ENCODE measurements at places on chromosomes 12 and 14. TPM values are rescaled to one million over a fixed set of nuclear protein-coding genes. Genes with fewer than 3 reads are reported as not detected.

DNA sequence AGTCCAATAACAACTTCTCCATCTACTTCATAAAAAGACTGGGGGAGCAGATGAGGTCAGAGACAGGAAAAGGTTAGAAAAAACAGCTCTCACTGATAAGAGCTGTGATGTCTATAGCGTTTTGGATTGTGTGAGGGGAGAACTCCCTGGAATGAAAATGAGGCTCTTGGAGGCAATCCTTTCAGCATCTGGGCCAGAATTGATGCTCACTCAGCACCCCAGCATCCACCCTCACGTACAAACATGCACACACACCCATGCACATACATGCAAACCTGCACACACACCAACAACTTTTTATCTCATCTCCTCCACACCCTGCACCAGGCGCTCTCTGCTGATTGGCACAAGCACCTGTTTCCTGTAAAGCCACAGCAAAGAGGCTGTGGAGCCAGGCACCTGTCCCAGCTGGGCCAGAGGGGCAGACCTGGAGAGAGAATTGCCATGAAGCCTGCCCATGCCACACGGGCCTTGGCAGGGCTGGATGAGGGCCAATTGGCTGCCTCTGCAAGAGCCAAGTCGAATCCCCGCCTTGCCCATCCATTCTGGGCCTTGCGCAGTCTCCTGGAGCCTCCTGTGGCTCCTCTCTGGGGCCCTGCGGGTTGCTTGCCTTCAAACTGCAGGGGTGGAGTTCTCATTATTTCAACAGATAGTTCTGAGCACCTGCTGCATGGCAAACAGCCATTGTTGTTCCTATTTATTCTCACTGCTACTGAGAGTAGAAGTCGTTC, 53.1 kb downstream of the SYNE3 start:
- DNase-seq: peak; percentile 24

CCDC177 gene
- total RNA-seq: not detected

DNA sequence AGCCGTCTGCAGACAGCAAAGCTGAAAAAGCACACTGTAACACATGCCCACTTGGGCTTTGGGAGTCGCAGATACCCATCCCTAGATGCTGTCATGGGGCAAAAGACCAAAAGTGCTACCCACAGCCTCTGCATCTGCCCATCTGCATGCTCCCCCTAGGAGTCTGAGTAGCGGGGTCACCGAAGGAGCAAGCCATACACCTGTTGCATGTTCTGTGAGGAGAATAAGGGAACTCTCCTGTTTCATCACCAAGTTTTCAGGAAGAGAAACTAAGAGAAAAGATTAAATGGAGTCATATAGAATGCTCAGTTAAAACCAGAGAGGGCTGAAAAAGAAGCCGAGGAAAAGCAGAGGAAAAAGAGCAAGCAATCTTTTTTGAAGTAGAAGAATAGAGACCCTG, 13.7 kb upstream of the ST8SIA1 start:
- no peak for DNase-seq

DNA sequence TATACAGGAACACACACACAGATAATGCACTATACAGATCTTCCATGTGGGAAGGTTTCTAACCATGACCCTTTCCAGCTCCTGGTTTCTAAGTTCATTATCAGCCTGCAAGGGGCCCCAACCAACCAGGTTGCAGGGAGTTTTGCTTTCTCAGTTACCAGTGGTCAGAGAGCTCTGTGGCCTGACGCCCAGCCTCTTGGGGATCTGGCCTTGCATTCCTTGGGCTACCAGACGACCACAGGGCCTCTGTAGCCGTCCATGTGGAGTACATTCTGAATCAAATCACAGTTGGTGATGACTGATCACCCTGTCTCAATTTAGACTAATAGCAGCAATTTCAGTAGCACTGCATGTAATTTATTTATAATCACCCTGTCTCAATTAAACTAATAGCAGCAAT, 47.5 kb downstream of the PAH start:
- no peak for DNase-seq

DNA sequence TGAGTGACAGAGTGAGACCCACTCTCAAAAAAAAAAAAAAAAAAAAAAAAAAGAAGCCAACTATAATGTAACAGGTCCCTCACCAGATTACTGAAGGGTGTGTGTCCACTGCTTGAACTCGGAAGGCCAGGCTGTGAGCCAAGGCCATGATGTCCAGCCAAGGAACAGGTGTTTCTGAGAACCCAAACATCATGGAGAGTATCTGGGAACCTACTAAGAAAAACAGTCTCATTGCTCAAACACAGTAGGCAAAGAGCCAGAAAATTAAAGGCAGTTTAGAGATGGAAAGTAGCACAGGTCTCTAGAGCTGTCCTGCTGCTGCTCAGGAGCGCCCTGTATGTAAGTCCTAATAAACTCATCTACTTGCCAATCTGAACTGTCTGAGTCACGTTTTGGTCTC, 12.5 kb upstream of the MAP4K5 start:
- DNase-seq: no peak

- DNase-seq: no peak
Measured at GRCh38 chr12:105378911-105379310, 48.4 kb downstream of the C12orf75 start.

GRCh38 chr14:29649170-29649569, 278.5 kb downstream of the PRKD1 start:
- DNase-seq: no peak

OAS3 gene
- total RNA-seq: 11.9 TPM

DNA sequence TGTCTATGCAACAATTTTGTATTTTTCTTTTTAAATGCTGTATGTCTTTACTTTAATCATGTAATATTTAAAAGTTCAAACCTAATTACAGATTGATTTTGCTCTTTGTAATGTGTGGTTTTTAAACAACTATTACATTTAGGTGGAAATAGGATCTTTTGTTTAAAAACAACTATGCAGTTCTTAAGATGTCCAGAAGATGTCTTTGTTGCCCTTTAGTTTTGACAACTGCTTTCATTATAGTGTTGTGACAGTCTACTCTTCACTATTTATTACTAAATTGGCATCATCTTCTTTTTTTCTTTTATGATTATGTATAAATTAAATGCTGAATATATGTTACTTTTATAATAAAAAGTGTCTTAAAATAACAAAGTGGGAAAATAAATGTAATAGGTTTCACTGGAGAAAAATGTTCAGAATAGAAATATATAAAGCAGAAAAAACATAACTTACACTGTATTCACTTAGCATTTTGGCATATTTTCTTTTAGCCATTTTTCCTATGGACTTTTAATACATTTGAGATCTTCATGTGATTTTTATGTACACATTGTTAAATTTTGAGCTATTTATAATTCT, 27.1 kb upstream of the PCNX4 start:
- DNase-seq: no peak

DNA sequence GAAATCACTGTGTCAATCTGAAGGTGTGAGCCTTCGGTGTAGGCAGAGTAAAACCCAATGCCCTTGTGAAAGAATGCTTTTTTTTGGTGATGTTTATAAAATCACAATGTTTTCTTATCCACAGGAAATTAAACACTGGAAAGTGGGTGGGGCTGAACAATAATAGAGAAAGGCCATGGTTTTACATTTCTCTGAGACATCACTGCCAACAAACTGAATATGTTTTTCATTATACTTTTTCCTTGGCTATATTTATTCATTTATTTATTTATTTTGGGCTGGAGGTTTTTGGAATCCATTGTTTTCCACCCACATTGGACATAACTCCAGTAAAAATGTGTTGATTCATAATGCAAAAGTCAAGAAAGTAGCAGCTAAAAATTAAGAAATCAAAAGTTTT, 16.9 kb downstream of the LRRK2 start:
- no peak for DNase-seq

- DNase-seq: no peak
Measured at GRCh38 chr12:110171186-110171538, 47.0 kb downstream of the IFT81 start.

LRTM2 gene
- total RNA-seq: not detected

DNA sequence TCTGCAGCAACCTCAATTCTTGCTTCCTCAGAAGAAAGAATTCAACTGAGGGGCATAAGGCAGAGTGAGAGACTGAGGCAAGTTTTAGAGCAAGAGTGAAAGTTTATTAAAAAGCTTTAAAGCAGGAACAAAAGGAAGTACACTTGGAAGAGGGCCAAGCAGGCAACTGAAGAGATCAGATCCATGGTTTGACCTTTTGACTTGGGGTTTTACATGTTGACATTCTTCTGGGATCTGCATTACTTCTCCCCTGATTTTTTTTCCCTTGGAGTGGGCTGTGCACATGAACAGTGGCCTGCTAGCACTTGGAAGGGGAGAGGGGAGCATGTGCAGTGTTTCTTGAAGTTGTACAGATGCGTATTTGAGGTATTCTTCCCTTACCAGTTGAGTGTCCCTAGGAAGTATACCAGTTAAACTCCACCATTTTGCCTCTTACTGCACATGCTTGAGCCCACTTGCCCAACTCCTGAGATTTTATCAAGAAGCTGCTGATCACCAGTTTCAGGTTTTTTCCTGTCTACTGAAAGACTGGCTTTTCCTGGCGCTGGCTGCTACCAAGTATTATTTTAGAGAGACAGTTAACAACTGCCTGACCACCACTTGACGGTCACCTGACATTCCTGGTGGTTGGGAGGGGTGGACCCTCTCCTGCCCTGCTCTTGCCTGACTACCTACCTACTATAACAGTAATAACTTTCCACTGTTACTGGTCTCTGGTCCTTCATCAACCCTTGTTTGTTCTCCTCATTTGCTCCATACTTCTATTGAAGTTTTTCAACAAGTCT, 26.0 kb upstream of the TMTC2 start:
- no peak for DNase-seq

PRICKLE1 gene
- 32.8 TPM for total RNA-seq

GRCh38 chr12:58363971-58364370, 422.6 kb downstream of the ATP23 start:
- no peak for DNase-seq

DNA sequence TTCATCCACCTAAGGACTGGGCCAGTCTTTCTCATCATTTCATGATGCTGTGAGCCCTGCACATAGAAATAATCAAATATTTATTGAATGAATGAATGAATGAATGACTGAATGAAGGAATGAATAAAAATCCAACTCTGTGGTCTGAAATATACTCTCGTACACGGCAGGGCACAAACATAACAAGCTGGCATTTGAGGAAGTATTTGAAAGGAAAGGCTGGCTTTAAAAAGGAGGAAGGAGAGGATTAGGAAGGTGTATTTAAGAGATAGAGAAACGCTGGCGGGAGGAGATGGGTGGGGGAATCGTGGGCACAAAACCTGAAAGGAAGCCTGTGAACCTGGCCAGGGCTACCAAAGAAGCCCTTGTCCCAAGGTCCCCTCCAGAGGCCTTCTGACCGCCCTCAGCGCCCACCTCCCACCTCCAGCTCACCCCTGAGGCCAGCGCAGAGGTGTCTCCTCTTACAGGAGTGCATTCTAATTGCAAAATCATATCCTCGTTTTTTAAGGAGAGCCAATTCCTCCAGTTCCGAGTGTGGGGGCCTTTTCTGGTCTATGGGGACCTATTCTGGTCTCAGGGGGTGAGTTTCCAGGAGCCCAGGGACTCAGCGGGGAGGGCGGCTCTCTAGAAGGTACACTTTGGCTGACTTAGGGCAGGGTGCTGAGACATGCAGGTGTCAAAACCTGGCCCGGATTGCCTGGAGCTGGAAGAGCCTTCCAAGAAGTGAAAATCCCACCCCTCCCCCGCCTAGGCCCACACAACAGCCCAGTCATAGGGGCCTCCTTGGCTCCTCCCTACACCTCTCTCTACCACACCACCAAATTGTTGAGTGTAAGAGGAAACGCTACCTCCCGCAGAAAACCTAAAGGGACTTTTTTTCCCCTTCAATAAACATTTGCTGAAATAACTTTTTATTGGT, 8.7 kb upstream of the JDP2 start:
- DNase-seq: no peak

DNA sequence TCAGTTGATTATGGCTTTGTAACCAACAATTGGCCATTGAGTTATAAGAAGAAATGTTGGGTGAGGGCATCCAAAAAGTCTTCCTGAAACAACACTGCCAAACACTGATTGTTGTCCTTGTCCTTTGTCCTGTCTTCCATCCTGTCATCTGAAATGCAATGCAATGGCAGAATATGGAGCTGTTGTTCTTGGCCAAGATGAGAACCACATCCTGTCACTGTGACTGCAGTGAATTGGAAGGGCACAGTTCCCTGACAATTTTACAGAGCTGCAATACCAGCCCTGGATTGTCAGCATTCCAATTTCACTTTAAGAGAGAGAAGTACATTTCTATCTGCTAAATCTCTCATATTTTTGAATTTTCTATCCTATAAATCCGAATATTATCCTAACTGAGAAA, 613.3 kb downstream of the FLRT2 start:
- no peak for DNase-seq

CFAP73 gene
- not detected for total RNA-seq

- no peak for DNase-seq
Measured at GRCh38 chr14:96895658-96896271, 98.6 kb downstream of the VRK1 start.

- DNase-seq: no peak
Measured at GRCh38 chr12:116291218-116291617, 13.7 kb upstream of the MED13L start.

AKAP5 gene
- total RNA-seq: 1.5 TPM

DNA sequence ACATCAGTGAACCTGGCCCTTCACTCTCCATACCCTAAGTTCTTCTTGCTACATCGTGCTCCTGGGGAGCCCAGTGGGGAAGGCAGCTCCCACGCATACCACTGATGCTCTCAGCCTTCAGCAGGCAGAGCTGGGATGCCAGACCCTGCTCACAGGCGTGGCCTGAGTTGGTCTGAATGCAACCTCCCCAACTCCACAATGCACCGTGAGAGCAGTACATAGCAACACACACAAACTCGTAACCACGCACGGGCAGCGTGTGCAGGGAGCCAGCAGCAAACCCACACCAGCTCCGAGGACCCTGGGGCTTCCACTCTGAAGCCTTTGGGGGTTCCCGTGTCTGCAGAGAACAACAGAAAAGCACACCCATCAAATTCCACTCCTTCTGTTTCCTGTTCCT, 37.3 kb downstream of the ANO2 start:
- DNase-seq: no peak

RPL36AL gene
- 143 TPM for total RNA-seq

KRT83 gene
- not detected for total RNA-seq

STRN3 gene
- total RNA-seq: 33.9 TPM

HNRNPA1 gene
- 686 TPM for total RNA-seq
